Cortex of kidney (tissue), 1 donor: ENCODE measurements at places on chromosomes 6 and 20.

DNA sequence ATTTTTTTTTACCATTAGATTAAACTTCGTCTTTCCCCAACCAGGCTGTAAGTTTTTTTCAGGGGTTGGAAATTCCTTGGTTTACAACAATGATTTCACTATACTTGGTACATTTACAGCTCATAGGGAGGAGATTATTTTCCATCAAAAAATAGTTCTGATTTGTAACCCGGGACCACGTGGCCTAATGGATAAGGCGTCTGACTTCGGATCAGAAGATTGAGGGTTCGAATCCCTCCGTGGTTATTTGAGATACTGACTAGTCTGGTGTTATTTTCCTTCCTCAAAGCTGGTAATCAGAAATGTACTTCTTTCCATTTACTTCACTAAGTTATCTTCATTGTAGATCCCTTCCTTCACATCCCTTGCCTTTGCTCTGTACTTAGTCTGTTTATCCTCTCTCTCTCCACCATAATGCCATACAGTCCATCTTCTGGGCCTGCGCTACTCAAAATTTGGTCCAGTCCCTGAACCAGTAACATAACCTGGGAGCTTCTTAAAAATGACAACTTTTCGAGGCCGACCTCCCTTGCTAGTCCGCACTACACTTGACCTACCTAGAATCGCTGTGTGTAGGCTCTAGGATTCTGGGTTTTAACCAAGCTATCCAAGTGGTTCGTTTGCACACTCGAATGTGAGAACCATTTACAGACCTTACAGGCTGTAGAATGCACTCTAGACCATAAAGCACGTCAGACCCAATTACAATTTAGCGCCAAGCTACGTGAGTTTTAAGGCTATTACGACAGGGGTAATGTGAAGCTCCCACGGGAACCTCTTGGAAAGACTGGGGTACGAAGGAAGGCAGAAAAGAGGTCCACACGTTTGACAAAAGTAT is 42.1 kb upstream of the BTN3A2 start:
- no peak for DNase-seq

DNA sequence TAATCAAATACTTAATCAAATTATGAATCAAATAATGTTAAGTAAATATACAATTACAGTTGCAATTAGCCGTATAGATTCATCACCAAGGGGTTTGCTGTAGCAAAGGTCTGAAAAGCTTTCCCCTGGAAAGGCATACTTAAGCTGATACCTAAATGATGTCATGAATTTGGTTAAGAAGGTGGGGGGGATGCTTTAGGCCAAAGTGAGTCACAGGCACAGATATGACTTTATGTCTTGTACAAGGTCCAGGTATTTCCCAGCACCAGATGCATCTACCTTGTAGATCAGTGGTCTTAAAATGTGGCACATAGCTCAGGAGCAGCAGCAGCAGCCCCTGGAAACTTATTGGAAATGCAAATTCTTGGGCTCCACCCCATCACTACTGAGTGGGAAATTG is 557.3 kb upstream of the CDH4 start:
- DNase-seq = no peak

DNA sequence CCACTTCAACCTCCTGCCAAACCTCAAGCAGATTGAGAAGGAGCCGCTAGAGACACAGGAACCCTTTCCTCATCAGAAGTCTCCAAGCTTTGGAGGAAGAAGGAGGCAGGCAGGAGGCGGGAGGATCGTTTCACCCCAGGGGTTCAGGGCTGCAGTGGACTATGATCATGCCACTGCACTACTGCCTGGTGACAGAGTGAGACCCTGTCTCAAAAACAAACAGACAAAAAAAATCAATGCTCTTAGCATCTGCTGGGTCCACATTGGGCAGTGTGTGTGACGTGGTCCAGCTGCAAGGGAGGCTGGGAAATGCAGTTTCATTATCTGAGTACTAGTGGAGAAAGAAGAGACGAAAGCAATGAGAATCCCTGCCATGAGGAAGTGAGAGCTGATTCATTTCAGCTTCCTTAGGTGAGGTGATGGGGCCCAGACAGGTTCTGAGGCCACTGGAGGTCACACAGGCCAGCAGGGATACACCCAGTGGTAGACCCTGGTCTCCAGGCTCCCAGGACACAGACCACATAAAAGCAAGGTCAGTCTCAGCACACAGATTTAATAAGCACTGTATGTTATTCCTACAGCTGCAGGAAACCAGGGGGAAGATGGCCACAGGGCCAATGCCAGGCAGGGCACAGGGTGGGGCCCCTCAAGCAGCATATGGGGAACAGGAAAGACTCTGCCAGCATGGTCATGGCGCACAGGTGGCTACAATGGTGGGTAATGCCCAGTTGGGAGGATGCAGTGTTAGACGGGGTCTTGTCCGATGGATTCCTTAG is 4.3 kb downstream of the GFRA4 start:
- no peak for DNase-seq

DNA sequence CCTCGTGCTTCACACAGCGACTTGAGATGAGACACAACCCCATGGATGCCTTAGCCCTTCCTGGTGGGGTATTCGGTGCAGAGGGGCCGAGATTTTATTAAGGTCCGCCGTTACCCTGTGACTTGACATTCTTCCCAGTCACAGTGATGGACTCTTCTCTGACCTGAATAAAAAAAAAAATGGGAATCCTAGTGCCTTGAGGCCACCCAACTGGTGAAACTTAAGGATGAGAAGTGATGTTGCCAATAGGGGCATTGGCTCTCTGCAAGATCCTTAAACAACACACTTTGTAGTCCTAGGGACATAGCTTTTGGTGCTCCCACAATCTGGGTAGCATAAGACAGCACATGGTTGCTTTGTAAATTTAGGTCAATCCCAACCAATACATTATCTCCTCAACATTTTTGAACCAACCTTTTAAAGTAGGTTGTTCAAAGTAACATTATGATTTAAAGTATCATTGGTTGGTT is 814 bp upstream of the ADNP start:
- no peak for DNase-seq

DNA sequence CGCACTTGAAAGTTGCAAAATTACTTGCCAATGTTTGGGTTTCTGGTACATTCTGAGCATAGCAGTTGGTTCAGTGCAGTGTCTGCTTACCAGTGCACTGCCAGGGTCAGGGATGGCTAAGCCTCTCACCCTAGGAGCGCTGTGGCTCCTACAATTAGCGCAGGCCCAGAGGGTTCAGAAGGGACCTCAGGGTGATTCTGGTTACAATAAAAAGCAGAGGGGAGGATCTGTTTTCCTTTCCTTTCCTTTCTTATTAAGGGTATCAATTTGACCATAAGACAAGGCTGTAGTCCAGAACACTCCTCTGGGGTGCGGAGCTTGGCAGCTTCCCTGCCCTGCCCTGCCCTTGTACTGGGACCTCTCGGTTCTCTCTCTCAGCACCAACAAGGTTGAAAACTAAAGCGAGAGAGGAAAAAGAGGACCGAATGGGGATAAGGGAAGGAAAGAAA is 2.6 kb downstream of the MAFB start:
- no peak for DNase-seq

- DNase-seq = no peak
Observed at GRCh38 chr6:164013480-164014208, 599.1 kb downstream of the QKI start.

DNA sequence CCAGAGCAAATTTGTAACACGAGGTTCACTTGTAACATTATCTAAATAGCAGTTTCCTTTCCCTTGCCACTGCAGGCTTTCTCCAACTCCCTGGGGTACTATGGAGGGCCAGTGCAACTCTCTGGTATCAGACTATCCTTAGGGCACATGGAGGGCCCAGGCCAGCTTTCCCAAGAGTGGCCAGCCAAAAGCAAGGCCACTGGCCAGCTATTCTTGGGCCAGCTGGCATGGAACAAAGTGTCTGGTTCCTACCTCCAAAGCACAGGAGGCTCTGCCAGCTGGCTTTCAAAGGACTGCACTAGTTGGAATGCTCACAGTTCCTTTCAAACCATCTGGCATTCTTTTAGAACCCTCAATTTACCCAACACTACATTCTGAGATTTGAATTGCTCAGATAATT is 8.7 kb downstream of the RNF24 start:
- DNase-seq = no peak

DNA sequence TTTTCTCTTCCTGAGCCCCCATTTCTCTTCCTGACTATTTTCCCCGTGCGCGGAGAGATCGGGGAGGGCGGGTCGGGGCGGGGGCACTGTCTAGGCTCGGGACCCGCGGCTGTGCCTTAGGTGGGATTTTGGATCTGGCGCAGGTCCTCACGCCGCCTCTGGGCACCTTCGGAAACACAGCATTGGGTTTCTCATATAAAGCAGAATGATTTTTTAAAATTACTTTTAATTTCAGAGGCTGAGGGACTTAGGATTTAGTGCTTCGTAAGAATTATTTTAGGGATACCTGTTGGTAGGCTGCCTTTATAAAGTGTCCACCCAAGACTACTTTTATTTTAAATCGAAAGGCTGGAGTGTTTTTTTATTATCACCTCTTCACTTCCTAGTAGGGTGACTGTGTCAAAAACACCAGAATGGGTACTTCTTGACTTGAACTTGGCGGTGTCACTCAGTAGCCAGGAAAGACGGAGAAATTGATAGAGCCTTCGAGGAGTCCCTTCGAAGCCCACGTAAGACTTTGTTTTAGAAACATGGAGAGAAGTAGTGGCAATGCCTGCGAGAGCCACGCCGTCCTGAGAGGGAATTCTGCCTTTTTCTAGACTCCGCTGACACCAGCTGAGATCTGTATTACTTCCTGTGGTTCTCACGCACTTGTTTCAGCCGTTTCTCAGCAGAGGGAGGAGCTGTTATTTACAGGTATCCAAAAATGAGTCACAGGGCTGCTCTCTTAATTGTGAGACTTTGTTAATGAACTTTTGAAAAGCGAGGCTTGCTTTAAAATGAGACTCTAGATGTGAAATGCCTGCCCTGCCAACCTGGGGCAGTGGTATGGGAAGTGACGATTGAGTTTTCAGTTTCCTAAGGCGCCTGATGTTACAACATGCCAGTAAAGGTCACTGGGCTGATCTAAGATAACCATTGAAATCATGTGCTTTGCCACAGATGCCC is 667 bp downstream of the STX11 start:
- no peak for DNase-seq

- DNase-seq = no peak
Observed at GRCh38 chr6:108710030-108710429, 138.2 kb upstream of the ARMC2 start.

- DNase-seq = no peak
Observed at GRCh38 chr6:6331946-6332601, 11.6 kb upstream of the F13A1 start.

DNA sequence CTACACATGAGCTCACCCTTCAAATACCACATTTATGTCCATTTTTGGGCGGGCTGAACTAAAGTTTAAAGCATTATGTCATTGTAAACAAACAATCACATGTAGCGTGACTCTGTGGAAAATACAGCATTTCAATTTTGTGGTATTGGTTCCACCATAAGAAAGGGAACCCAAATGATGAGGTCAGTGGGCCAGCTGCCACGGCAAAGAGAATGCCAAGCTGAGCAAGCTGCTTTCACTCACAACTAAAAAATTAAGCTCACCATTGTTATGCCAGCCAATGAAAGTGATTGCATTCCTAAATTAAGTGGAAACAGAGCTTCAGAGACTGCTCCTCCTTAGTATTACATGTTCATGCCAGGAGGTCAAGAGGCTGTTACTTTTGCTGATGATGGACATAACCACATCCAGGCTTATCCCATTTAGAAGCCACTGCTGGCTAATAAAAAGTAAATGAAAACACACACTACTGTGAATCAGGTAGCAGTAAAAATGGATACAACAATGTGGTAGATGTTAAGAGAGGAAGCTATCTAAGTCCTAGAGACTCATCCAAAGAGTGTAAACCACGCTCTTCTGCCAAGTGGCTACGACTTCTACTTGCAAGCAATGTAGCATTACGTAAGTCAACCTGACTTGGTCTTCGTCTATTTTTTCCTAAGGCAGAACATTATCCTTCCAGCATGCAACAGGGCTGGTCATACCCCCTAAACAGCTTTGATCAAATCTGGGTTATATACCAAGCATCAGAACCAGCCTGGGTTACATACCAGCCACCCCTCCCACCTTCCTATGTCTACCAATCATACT is 164.8 kb downstream of the BACH2 start:
- no peak for DNase-seq

DNA sequence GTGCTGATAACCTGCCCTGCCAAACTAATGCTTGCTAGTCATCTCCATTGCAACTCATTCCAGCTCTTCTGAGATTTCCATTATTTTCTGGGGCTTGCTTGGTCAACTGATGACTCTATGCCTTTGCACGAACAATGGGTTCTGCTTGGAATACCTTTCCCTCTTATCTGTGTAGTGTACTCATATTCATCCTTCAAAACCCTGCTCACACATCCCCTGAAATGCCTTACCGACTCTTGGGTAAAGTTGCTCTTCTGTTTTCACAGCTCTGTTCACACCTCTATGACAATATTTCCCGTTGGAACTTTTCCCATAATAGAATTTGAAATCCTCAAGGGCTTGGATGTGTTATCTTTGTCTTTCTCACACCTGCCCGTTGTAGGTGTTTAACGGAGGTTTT is 331.0 kb upstream of the SOX4 start:
- no peak for DNase-seq

GRCh38 chr6:18042536-18043145 is 55.2 kb upstream of the KIF13A start:
- DNase-seq = no peak

DNA sequence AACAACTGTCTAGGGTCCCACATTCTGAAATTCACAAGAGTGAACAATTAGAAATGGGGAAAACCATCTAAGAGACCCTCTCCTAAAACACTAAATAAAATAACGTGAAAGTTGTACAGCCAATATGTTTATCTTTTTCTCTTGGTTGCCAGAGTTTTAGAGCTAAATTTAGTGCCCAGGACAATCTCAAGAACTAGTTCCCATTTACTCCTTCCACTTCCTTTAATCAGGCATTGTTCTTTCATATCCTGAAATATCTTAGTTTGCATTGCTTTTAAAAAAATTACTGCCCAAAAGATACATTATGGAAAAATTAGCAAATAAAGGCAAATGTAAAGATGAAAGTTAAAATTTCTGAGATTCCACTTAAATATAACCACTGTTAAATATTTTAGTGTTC is 33.1 kb upstream of the UBR2 start:
- no peak for DNase-seq

- DNase-seq = no peak
Observed at GRCh38 chr6:53419026-53419425, 70.3 kb upstream of the ELOVL5 start.

GRCh38 chr20:31894980-31895675 is 24.7 kb downstream of the TTLL9 start:
- DNase-seq = no peak

DNA sequence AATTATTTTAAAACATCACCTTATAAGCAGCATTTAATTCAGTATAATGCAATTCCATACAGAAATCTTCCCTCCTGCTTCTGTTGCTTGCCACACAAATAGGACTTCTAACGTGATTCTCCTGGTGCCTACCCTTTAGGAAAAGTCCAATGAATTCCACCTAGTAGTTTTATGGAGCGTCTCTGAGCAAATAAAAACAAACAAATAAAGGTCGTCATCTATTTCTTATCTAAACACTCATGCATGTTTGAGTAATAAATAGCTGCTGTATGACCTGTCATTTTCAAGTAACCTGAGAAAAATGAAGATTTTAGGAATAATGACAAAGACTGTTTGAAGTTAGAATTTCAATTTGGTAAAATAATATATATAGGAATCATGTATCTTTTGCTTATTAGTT is 102.7 kb downstream of the BMP5 start:
- no peak for DNase-seq
